Stromal cell of bone marrow (primary cell): ENCODE measurements at places on chromosomes 3 and 15.

- no peak for DNase-seq
These were observed 37.3 kb upstream of the CMTM7 start for GRCh38 chr3:32354362-32354778.

DNA sequence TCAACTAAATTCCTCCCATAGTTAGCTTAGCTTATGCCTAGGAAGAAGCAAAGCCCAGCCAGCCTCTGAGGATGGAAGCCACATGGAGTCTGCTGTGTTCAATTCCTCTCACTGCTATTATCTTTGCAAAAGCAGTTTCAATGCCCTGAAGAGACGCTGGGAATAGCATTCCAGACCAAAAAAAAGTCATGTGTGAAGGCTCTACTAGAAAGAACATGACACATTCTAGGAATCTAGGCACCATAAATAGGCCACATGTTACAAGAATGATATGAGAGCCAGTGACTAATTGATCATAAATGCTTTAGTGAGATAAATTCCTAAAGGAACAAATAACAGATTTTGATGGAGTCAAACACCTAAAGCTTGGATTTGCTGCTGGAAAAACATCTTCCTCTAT is 800.8 kb downstream of the TUSC7 start:
- DNase-seq: no peak

DNA sequence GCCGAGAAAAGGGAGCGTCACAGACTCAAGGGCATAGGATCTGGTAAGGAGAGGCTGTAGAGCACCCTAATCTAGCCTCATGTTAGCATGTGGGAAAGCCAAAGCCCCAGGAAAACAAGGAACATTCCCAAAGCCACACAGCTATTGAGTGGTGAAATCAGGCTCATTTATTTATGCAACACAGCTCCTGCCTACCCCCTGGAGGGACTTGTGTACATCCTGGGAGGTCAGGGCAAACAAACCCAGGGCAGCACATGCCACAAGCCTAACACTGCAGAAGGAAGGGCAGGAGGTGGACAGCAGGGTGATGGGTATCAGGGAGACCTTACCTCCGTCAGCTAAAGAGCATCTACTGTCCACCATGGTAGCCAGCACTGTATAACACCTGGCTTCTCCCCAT is 283.5 kb downstream of the RPLP1 start:
- DNase-seq: no peak

GRCh38 chr3:78706906-78707523 is 1060.8 kb downstream of the ROBO1 start:
- DNase-seq: no peak

- DNase-seq: no peak
These were observed 11.7 kb downstream of the HES1 start for GRCh38 chr3:194147679-194148078.

DNA sequence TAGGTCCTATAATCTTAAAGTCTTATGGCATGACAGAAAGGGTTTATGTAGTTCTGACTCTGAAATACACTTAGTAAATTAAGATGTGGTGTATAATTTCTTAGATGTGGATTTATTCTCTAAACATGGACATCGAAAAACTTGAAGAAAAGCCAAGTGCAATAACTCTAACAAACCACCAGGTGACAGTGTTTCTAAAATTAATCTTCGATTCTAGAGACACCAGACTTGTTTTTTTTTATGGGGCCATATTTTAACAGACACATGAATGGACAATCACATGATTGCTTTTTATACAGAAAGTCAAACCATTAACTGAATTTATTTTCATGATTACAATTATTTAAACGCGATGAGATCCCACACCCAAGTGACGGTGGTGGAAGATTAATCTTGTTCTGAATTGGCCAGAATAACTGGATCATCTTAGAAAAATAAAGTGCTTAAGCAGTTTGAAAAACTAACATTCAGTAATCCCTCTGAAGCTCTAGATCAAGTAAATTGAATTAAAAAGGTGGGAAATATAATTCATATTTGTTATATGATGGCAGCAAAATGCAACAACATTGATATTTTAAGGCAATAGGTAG is 305.1 kb downstream of the LSAMP start:
- peak; percentile 13 for DNase-seq

- peak; percentile 74 for DNase-seq
These were observed 206.9 kb upstream of the BHLHE40 start for GRCh38 chr3:4772171-4772804.

DNA sequence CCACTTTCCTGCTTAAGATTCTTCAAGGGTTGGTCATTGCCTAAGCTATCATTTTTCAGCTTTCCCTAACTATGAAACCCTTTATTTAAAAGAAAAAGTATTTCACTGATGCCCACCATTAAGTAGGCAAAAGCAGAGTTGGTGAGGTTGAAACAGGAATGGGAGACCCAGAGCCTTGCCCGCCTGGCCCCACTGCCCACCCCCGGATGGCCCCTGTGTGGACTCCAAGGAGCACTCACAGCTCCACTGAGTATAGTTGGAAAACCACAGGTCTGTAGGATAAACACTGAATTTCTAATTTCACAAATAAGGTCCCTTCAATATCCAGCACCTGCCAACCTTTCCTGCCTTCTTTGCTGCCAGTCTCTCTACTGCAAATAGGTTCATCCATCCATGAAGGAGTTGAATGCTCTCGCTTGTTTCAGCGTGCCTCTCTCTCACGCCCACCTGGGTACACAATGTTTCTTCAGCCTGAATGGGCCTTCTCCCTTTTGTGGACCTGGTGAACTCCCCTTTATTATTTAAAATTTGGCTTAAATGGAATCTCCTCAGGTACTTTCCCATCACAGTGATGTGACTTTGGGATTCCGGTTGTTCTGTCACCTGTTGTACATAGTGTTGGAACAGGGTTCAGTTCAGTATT is 8.7 kb upstream of the ACAP2 start:
- DNase-seq: no peak

GRCh38 chr3:151856118-151856517 is 17.3 kb upstream of the SUCNR1 start:
- no peak for DNase-seq

GRCh38 chr3:140655678-140656077 is 22.2 kb upstream of the TRIM42 start:
- no peak for DNase-seq

DNA sequence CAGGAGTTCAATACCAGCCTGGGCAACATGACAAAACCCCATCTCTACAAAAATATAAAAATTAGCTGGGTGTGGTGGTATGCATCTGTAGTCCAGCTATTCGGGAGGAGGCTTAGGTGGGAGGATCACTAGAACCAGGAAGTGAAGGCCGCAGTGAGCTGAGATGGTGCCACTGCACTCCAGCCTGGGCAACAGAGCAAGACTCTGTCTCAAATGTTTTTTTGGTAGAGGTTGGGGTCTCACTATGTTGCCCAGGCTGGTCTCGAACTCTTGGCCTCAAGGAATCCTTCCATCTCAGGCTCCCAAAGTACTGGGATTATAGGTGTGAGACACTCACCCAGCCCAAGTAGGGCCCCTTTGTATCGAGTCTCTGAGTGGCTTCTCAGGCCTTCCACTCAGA is 1.9 kb upstream of the IFRD2 start:
- DNase-seq: no peak

DNA sequence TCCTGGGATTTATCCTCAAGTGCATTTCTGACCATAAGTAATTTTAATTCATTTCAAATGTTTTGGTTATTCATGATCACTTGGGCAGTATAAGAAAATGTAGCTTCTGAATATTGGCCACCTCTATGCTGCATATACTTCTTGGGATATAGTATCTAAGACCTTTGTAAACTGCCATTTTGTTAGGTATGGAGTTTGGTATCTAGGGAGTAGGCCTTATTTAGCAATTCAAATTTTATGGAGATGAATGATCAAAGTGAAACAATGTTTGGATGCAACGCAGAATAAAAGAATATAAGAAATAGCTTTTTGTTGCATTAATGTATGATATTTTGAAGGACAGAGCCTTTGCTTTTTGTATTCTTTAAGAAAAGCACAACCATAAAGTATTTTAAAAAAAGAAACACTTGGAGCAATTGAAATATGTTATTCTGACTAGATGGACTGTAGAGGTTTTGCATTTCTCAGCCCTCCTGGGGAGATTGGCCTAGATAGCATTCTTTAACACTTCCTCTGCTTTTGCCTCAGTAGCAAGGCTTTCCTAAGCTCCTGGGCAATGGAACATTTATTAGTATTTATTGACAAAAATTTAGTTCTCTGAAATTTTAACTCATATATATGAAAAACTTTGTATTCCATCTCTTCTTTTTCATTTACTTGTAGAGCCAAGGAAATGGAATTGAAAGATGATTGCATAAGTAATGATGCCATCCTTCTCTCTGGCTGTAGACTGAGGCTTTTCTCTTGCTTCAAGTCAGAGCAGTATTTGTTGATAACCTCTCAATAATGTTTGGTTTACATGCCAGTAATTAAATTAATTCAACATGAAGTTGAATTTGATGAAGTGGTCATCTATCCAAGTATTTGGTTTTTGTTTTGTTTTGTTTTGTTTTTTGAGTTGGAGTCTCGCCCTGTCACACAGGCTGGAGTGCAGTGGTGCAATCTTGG is 61.8 kb upstream of the UTS2B start:
- DNase-seq: no peak

DNA sequence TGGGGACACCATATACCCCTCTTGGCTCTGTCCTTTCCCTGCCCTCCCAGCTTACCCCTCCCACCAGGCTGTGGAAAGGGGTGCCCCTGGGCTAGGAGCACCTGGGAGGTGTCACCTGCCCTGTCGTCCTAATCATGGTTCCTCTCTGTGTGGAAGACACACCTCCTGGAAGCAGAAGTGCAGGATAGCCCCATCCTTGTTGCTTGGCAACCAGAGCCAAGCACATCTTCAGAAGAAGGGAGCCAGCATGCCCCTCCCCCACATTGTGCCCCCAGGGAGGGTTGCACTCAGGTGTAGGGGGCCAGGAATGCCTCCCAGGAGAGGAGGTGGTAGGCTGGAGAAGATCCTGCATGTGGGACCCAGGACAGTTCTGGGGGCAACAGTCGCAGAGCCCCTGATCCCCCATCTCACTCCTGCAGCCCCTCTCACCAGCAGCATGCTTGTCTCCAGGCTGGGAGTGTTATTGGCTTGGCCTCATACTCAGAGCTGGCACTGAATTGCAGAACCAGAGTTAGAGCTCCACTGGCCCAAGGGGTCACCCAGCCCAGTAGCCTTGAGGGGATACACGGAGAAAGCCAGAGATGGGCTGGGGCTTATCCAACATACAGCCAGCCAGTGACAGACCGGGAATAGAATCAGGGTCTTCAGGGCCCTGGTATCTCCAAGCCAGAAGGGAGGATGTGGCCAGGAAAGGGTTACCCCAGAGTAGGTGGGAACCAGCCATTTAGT is 8.4 kb downstream of the RAB6B start:
- no peak for DNase-seq

- no peak for DNase-seq
These were observed 113.3 kb downstream of the IQSEC1 start for GRCh38 chr3:12959838-12960378.

- no peak for DNase-seq
These were observed 459.9 kb downstream of the RAP2B start for GRCh38 chr3:153621953-153622352.

GRCh38 chr3:114253505-114253904 is 16.1 kb upstream of the ZNF80 start:
- DNase-seq: no peak

DNA sequence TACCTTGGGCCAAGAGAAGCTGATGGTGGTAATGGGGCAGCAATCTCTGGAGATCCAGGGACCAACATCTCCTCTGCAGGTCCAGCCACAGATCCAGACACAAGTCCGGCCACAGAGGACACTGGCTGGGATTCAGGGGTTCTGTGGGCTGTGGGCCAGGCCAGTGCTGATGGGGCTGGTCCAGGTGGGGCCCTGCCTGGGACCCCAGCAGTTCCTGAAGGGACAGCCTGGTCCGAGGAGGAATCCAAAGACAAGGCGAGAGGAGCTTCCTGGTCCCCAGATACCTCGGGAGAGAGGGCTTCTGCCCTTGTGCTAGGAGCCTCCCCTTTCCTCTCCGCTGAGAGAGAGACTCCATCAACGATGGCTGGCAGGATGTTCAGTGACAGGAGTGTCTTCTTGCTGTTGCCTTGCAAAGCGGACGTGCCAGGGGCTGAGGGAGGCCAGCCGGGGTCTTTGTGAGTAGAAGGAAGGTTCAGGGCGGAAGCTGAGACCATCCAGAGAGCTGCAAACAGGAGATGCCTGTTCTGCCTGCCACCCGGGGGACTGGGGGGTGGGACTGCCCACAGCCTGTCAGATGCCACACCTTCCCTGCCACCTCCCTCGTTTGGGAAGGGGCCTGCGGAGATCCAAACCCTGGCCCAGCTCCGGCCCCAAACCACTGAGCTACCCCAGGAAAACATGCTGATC is 24.5 kb upstream of the GOLGA6C start:
- no peak for DNase-seq

DNA sequence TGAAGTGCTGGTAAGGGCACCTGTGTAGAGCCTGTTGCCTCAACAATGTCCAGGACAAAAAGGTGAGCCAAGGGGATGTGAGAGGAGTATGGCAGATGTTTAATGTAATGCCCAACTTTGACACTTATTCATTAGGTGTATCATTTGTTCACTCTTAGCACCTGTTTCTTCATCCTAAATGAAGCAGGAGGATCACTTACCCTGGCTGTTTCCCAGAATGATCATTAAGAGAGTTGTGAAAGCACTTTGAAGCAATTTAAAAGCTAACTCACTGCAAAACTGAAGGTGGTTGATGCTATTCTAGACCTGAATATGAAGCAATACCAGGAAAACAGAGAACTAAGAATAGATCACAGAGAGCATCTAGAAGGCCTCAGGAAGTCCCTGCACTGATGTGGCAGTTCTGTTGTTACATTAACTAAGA is 3.4 kb upstream of the HHLA2 start:
- no peak for DNase-seq
